ENCODE measurements at places on chromosomes 12 and 14. TPM values are rescaled to one million over a fixed set of nuclear protein-coding genes. Genes with fewer than 3 reads are reported as not detected.

GRCh38 chr14:59055006-59055405, 133.5 kb upstream of the DAAM1 start:
- no peak for DNase-seq

DNA sequence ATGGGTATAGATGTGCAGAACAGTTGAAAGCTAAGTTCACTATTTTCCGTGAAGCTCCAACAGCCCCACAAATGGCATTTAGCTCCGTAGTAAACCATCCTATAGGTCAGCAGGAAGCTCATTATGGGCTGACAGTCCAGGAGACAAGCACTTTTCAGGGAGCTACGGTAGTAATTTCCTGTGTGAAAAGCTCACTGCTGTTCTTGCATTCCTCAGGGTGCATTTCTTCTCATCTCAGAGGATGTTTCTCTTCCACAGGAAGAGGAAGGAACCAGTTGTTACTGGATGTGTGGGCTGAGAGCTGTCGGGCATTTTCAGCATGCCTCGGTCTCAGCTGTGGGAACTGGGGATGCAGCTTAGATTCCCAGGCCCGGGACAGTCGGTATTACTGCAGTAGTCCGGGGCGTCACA, 72.8 kb downstream of the GALNT4 start:
- peak; percentile 76 for DNase-seq

- no peak for DNase-seq
Observed at GRCh38 chr14:104559028-104559803, 20.3 kb upstream of the C14orf180 start.

GRCh38 chr12:11630046-11630706, 19.3 kb upstream of the ETV6 start:
- DNase-seq: no peak

DNA sequence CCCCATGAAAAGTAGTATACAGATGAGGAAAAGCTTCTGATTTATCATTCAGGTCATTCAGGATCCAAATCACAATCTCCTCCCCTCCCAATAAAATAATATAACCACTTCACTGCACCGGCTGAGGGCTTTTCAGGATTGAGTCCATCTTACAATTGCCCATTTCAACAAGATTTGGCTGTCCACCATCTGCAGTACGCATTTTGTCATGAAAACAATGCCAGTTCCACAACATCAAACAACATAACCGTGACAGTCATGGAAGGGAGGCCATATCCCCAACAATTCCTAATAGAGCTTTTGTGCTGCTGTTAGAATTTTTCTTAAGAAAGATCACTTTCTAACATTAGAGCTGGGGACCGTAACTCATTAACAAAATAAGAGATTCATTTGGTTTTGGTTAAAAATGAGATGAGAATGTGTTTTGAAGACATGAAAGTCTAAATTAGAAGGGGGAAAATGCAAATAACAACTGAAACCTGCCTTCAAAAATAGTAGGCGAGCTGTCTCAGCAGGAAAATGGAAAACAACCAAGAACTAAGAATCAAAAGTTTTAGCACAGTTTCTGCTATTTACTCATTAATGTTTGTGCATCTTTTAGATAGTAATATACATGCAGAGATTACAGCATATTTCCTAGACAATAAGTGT, 38.3 kb upstream of the TMTC2 start:
- no peak for DNase-seq

DNA sequence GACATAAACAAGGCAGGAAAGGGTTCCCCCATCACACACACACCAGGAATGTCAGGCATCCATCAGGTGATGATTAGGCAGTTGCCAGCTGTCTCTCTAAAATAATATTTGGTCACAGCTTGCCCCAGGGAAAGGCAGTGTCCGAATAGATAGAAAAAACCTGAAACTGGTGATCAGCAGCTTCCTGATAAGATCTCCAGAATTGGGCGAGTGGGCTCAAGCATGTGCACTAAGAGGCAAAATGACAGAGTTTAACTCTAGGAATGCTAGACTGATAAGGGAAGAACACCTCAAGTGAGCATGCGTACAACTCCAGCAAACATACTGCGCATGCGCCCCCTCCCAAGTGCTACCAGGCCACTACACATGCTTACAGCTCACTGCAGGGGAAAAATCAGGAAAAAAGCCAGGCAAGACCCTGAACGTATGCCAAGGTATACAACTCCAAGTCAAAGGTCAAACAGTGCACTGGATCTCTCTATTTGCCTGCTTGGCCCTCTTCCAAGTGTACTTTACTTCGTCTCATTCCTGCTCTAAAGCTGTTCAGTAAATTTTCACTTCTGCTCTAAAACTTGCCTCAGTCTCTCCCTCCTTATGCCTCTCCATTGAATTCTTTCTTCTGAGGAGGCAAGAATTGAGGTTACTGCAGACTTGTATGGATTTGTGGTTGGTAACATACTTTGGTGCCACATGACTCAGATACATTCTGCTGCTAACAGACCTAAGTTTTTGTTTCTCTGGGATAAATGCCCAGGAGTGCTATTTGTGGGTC, 73.5 kb upstream of the VASH1 start:
- no peak for DNase-seq

TGFB3 gene
- total RNA-seq: 1.8 TPM

CLEC12A gene
- total RNA-seq: not detected

EMP1 gene
- 120 TPM for total RNA-seq

PTCSC3 gene
- not detected for total RNA-seq

RBM23 gene
- total RNA-seq: 79.2 TPM

ARF3 gene
- 57.1 TPM for total RNA-seq

ACSS3 gene
- 0.12 TPM for total RNA-seq
